ENCODE measurements at places on chromosomes 2 and 18.
A peak's percentile ranks its signal among the peaks of the same experiment; 100 is the strongest.

DNA sequence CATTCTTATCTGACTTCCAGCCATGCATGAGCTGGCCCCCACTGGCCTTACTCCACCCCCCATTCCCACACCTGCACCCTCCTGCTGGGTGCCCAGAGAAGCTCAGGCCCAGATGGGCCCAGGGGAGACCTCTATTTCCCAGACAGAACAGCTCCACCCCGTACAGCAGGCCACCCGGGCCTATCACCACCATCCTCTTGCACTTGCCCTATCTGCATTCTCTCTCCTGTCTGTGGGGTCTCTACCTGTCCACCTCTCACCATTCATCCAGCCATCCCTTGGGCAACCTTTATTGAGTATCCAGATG lies 25.3 kb upstream of the TNS1 start:
- DNase-seq: no peak

GRCh38 chr2:43609290-43609918 lies 13.6 kb upstream of the THADA start:
- peak; percentile 49 for DNase-seq

DNA sequence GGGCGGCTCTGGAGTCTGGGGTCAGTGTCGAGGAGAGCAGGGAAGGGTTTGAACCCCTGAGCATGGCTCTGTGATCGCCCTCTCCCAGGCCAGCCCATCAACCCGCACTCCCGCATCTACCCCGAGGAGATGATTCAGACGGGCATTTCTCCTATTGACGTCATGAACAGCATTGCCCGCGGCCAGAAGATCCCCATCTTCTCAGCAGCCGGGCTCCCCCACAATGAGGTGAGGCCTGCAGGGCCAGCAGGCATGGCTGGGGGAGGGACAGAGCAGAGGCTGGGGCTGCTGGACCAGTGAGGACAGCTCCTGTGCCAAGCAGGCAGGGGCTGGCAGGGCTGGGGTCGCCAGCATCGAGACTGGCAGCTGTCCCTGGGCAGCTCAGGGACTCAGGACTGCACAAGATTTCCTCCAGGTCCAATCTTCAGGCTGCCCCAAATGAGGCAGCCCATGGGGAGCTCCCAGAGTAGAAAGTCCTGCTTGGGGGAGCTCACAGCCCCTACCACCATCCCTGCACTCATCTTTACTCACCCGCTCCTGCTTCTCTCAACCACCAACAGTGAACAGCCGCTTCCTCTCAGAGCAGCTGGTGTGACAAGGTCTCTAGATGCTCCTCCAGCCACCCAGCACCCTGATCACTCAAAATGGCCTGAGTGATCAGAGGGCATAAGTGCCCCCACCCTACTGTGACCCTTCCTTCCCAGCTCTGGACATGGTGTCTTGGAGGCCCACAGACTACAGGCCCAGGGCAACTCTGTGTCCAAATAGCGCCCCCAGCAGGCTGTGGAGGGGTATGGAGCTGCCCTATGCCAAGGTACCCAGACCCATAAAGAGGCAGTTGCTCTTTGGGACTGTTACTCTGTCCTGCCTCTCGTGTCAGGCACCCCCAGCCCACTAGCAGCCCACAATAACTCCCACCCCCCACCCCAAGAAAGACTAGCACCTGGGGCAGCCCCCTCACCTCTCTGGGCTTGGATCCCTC lies 18.3 kb upstream of the ANKRD53 start:
- DNase-seq: no peak

DNA sequence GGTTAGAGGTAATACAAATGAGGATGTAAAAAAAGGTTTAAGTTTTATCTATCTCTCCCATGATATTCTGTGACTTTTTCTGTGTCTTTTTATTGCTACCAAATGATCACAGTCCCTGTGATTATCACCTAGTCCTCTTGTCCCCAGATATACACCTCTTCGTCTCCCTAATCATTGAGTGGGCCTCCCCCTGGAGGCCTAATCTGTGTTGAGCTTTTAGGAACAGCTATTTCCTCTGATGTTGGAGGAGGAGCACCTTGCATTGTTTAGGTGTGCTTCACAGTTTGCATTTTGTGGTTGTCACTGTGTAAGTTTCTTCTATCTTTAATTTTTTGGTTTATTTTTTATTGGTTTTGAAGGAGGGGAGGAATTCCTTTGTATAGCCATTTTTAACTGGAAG lies 33.3 kb downstream of the CCDC85A start:
- DNase-seq: no peak

- DNase-seq: peak; percentile 51
These were observed 77.2 kb upstream of the NFU1 start for GRCh38 chr2:69514406-69514805.

DNA sequence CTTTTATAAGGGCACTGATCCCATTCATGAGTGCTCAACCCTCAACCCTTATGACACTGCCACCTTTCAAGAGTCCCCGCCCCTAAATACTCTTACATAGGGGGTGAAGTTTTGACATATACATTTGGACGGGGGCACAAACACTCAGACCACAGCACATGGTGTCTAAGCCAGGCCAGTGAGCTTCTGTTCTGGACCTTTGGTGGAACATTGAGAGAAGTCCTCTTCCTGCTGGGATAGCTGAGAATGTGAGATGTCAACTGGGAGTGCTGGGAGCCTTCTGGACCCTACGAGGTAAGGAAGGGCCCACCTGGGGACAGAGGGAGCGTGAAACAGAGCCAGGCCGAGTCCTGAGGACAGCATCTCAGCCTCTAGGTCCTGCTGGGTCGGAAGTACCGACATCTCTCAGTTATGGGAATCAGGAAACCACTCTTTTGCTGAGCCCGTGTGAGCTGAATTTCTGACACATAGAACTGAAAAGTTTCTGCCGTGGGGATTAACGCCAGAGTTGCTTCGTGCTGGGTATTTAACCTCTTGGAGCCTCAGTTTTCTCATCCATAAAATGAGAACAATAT lies 114.9 kb downstream of the PDCL3 start:
- DNase-seq: no peak

Measured in fibroblast of skin of right biceps (primary cell).